GM04503 (cell line): ENCODE measurements at places on chromosomes 6 and 20.

DNA sequence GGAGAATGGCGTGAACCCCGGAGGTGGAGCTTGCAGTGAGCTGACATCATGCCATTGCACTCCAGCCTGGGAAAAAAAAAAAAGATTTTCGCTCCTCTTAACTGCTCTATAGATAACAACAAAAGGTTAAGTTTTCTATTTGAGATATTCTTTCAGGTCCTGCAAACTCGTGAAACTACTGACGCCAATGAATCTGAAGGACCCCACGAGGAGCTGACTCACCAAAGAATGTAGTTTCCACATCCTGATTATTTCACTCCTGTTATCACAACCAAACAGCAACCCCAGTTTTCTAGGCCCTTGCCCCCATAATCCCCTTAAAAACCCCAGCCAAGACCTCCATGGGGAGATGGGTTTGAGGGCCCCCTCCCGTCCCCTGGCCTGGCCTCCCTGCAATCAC lies 58.7 kb downstream of the OTOR start:
- no peak for DNase-seq

- DNase-seq, result no peak
Observed at GRCh38 chr20:50282592-50283241, 92.1 kb downstream of the CEBPB start.

DNA sequence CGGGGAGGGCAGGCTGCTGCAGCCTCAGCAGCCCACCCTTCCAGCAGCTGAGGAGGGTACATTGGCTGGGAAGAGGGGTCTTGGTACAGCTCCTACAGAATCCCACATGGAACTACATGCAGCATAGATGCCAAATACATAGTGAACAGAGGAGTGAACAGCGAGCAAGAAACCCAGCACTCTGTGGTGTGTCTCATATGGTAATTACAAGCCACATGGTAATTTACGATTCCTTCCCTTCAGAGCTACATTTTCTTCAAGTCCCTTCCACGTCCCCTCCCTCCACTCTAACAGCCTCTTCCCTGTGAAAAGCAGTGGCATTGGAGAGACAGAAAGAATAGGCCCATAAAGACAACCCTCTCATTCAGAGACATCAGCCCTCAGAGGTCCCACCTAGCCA lies 167.7 kb downstream of the SYNDIG1 start:
- DNase-seq, result no peak

GRCh38 chr20:31475472-31476293 lies 595 bp downstream of the REM1 start:
- no peak for DNase-seq

DNA sequence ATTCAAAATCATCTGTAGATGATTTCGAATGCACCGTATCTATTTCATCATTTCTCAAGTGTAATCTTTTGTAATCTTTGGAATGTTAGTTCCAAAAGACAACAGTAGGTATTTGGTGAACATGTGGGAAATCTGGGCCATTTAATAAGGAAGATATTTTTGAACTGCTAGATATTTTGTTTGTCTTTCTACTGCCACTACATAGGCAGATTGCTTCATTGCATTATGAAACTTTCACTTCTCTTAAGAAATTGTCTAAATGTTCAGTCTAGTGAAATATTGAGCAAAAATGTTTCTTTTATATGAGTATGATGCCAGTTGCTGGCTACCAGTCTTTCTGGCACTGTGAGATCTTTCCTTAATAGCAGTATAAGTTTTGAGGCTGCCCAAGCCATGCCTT lies 527.8 kb upstream of the RNF217 start:
- DNase-seq, result no peak

- no peak for DNase-seq
Observed at GRCh38 chr6:166530211-166531095, 56.0 kb downstream of the RAMACL start.

DNA sequence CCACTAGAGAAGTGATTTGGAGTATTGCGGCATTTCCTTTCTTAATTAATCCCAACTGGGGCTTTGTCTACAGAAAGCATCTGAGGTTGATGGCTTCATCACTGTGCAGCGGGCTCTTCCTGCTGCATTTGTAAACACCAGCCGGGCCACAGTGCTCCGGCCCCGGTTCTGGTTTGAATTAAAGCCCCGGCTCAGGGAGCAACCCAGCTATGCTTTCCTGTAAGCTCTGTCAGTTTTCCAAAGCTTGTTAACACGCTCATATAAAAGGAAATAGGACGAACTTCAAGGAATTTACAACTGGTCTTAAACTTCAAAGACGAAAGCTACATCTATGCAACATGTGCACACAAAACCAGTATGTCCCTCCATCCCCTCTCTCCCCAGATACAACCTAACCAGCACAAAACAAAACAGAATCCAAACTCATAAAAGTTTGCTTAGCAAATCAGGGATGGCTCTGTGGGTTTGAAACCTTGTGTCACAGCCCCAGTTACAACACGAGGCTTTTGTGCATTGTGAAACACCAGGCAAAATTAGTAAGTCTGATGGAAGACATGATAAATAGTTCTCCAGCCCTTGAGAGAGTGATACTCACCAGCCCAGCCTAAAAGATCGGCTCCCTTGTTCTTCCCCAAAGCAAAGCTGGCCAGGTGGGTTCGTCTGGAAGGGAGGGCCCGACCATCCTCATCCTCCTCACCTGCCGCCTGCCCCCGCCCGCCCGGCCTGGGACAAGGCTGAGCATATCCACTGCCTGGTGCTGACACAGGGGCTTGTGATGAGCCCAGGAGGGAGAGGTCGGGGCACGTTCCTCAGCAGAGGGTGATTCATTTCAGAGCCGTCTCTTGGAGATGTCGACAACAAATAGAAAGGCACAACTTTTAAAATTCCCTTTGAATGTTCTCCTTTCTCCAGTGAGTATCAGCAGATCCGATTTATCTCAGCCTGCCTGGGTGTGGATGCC lies 197.9 kb downstream of the TFAP2C start:
- peak; percentile 90 for DNase-seq

GRCh38 chr6:102582569-102582968 lies 1189.1 kb downstream of the GRIK2 start:
- DNase-seq, result no peak

DNA sequence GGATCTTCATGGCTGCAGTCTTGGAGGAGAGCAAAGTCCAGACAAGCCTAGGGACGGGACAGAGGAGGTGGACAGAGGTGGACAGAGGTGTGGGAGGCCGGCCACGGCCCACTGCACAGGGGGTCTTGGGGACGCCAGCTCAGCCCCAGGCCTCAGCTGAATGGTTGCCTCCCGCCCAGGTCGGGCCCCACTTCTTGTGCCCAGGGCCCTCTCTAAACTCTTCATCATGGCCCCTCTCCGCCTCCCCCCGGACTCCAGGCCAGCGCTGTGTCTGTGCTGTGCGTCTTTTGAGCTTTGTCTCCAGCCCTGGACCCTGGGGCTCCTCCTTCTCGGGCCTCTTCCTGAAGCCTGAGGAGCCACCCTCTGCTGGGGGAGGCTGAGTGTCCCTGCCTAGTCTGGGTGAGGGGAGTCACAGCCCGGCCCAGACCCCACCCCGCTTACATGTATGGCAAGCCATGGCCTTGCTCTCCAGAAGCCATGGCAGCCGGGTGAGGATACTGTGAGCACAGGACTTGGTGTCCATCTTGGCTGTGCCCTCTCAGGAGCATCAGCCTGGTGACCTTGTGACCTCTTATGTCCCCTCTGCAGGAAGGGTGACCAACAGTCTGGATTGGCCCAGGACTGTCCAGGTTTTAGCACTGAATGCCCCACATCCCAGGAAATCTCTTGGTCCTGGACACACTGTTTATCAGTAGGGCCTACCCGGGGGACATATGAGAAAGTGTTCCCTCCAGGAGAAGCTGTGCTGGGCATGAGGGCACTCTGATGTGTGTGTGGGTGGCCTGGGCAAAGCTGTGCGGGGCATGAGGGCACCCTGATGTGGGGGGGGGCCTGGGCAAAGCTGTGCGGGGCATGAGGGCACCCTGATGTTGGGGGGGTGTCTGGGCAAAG lies 9.4 kb upstream of the NPBWR2 start:
- no peak for DNase-seq

GRCh38 chr6:45323656-45324224 lies 4.4 kb upstream of the RUNX2 start:
- no peak for DNase-seq

GRCh38 chr6:166266336-166266735 lies 41.9 kb downstream of the PRR18 start:
- DNase-seq, result no peak

- no peak for DNase-seq
Observed at GRCh38 chr20:19602675-19603375, 155.2 kb upstream of the RIN2 start.

- no peak for DNase-seq
Observed at GRCh38 chr6:158053377-158054313, 72.0 kb downstream of the SYNJ2 start.

DNA sequence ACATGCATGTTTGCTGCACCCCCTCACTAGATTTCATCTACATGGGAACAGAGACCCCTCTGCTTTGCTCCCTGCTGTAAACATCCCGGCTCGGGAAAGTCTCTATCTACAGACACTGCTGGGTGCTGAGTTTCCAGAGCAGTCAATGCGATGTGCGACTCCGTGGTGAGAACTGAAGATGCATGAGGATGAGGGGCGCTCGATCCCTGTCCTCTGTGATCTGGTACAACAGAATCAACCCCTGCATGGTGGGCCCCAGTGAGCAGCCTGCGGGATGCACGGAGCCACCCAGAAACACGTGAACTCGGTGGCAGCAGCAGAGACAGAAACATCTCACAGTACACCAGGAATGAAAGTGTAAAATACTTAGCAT lies 83.1 kb downstream of the THBS2 start:
- no peak for DNase-seq

- DNase-seq, result no peak
Observed at GRCh38 chr6:137202078-137202477, 17.1 kb downstream of the IFNGR1 start.

GRCh38 chr6:166870602-166871208 lies 85.6 kb downstream of the RNASET2 start:
- no peak for DNase-seq

GRCh38 chr6:38552121-38552520 lies 87.6 kb downstream of the BTBD9 start:
- DNase-seq, result no peak

DNA sequence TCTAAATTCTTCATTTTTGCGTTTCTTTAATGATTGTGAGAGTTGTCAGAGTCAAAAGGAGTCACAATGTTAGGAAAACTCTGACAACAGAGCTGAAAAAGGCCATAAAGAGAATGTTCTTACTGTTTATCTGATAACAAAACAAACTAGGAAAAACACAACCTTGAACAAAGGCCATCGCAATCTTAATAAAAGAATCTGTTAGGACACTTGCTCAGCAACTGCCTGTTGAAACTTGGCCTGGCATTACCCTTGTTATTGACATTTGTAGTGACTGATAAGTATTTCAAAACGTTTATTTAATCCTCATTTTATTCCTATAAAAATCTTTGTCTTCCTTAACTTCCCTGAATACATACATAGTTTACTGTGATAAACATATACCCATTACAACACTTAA lies 15.7 kb downstream of the GSTA1 start:
- DNase-seq, result no peak

DNA sequence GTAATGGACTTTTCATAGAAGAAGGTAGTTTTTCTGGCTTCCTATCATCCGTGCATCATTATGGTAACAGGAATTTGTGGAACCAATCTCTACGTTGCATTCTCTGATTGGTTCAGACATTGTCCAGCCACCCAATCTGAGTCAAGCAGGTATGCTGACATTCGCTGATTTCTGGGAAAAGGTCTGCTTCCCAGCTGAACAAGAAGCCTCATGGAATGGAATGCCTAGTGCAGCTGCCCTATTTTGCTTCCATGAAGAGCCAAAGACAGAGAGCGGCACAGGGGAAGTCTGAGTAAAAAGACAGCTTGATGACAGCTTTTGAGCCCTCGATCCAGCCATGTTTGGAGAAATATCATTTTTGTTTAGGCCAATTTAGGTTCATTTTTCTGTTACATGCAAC lies 38.5 kb upstream of the TXLNB start:
- DNase-seq, result no peak

GRCh38 chr6:166253778-166254204 lies 54.4 kb downstream of the PRR18 start:
- DNase-seq, result no peak

GRCh38 chr20:19872001-19872400 lies 113.9 kb downstream of the RIN2 start:
- no peak for DNase-seq

- no peak for DNase-seq
Observed at GRCh38 chr6:157946053-157946617, 35.5 kb upstream of the SYNJ2 start.

DNA sequence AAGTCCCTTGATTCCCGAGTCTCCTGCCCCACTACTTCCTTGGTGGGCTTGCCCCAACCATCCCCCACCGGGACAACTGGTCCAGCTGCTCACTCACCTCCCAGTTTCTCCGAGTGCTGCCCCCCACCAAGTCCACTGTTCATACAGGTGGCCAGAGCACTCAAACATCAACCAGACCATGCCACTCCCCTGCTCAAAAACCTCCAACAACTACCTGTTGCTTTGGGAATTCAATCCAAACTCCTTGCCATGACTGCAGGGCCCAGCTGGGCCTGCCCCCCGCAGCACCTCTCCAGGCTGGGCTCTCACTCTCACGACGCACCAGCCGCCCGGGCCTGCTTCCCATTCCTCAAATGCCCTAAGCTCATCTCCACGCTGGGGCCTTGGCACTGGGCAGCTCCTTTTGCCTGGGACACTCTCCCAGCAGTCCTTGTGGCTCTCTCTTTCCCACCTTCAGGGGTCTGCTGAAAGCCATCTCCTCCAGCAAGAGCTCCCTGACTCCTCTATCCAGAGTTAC lies 97.5 kb downstream of the NFATC2 start:
- no peak for DNase-seq

DNA sequence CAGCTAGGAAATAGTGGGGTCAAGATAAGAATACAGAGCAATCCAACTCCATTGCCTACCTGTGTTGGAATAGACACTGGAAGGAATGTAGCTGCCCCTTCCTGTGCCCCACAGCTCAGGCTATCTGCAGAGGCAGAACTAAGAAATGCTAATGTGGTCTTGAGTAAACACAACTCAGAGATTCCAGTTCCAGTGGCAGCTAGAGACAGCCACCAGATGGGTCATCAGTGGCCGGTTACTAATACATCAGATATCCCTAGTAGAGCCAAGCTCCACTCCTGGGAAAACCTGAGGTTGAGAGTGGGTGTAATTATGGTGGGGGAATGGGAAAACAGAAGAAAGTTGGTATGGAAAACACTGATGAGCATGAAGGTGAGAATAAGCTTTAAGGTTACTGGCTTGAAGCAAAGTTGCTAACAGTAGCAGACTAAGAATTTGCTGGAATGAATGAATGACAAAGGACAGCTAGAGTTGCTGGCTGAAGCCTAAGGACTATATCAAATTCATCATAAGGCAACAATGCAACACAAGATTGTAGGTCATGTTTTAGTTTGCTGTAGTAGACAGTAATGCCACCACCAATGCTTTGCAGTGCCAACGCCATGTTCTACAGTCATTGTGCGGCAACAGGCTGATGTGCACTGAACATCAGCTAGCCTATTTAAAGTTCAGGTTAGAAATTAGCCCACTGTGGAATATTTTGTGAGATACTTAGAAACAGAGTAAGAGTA lies 28.3 kb upstream of the FAM83C start:
- peak; percentile 70 for DNase-seq

GRCh38 chr6:24274441-24275083 lies 83.3 kb downstream of the DCDC2 start:
- no peak for DNase-seq

- peak; percentile 5 for DNase-seq
Observed at GRCh38 chr6:99434702-99435530, 9.8 kb upstream of the PNISR start.

- DNase-seq, result no peak
Observed at GRCh38 chr6:75109765-75110164, 96.1 kb downstream of the COL12A1 start.

GRCh38 chr6:113182370-113183141 lies 674.6 kb upstream of the MARCKS start:
- DNase-seq, result peak; percentile 62

GRCh38 chr6:130513770-130514169 lies 148.0 kb downstream of the TMEM200A start:
- DNase-seq, result peak; percentile 54
